CD14-positive monocyte (primary cell): ENCODE measurements at places on chromosomes 12 and 14. TPM values are rescaled to one million over a fixed set of nuclear protein-coding genes. Genes with fewer than 3 reads are reported as not detected.

The CLEC7A gene
- 254 and 809 TPM in 2 replicates for polyA plus RNA-seq

The CLEC2A gene
- polyA plus RNA-seq, result not detected in 2 replicates

The OTX2 gene
- not detected for polyA plus RNA-seq

The C14orf180 gene
- not detected in 2 replicates for polyA plus RNA-seq

The MTA1 gene
- polyA plus RNA-seq, result 2.0 TPM

The COX8C gene
- not detected for polyA plus RNA-seq

The BMAL2 gene
- polyA plus RNA-seq, result 1.8 TPM

The TMEM229B gene
- 10.2 and 21.6 TPM in 2 replicates for polyA plus RNA-seq

- no peaks in the 10 kb centered on the region for H3K27me3 ChIP-seq
- H3K27ac ChIP-seq, result no peak overlapping the region
- no peak overlapping the region for H3K4me3 ChIP-seq
- DNase-seq, result no peak
Observed at GRCh38 chr12:112852127-112852526, 54.6 kb upstream of the OAS1 start.

DNA sequence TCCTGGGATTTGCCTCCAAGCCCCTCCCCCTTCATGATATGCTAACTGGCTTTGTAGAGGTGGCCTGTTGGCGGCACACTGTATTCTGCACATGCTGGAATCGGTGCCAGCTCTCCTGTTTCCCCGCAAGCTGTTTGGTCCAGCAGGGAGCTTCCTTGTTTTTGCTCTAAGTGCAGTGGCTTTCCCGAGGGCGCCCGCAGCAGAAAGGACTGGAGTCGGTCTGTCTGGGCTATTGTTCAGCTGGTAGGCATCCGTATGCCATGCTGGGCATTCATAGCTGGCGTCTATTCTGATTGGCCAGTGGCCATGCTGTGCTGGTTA, 88.9 kb upstream of the MED13L start:
- DNase-seq, result no peak
- no peak overlapping the region for H3K4me3 ChIP-seq
- H3K27ac ChIP-seq, result no peak overlapping the region
- H3K27me3 ChIP-seq, result no peaks in the 10 kb centered on the region
- H3K36me3 ChIP-seq, result no peaks in the 10 kb centered on the region

GRCh38 chr12:48033451-48033850, 29.2 kb upstream of the COL2A1 start:
- no peaks in the 10 kb centered on the region for H3K27me3 ChIP-seq
- no peak for DNase-seq
- peaks cover 19% of the 10 kb centered on the region for H3K4me1 ChIP-seq
- no peaks in the 10 kb centered on the region for H3K36me3 ChIP-seq

GRCh38 chr12:93177208-93178153, 200.2 kb upstream of the NUDT4 start:
- no peak overlapping the region for H3K27ac ChIP-seq
- DNase-seq, result no peak
- H3K4me3 ChIP-seq, result no peak overlapping the region

DNA sequence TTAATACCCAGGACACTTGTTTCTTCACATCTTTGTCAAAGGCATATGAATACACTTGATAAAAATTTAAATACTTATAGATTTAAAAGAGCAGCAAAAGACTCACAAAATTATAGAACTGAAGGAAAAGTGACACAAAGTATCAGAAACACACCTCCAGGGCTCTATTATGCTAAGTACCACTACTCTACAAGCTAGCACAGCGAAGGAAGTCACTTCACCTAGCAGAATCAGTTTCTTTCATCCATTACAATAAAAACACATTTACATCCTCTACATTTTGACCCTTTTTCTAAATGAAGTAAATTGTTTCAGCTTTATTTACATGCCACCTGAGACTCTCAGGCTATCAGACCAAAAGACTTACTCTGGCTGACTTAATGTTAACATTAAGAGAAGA, 26.6 kb upstream of the PTPRB start:
- H3K27ac ChIP-seq, result no peak overlapping the region
- H3K4me1 ChIP-seq, result no peaks in the 10 kb centered on the region
- DNase-seq, result no peak
- H3K36me3 ChIP-seq, result no peaks in the 10 kb centered on the region
- H3K27me3 ChIP-seq, result no peaks in the 10 kb centered on the region

GRCh38 chr12:86950043-86950442, 693.9 kb upstream of the MGAT4C start:
- no peaks in the 10 kb centered on the region for H3K36me3 ChIP-seq
- H3K4me3 ChIP-seq, result no peak overlapping the region
- no peak for DNase-seq
- no peak overlapping the region for H3K27ac ChIP-seq

DNA sequence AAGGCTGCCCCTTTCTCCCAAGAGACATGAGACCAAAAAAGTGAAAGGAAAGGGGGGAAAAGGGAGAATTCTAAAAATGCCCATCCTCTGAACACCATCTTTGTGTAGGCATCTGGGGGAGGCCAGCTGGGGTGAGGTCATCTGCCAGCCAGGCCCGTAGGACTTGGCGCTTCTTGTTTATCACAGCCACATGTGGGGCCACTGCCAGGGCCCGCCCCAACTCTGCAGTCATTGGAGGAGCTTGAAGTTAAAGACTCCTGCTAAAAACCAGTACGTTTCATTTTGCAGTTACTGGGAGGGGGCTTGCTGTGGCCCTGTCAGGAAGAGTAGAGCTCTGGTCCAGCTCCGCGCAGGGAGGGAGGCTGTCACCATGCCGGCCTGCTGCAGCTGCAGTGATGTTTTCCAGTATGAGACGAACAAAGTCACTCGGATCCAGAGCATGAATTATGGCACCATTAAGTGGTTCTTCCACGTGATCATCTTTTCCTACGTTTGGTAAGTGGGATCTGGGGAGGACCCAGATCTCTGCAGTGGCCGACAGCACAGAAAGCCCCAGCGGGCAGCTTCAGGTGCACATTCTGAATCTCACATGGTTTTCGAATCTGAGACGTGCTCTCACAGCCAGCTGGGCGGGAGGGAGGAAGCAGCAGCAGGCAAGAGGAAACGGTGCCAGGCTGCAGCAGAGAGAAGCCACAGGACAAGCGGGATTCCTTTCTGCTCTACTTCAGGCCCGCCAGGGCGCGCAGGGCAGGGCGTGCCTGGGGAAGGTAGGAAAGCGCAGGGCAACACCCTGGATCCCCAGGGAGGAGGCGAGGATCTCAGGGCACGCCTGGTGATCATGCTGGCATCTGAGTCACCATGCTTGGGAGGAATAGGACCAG, at the start of gene P2RX7:
P2RX7 (plus strand) TSS at position 276 of the 881 bp plus-strand sequence; CDS start at position 371, 95 bp downstream.
- peak; percentile 72 for DNase-seq
- H3K4me1 ChIP-seq, result peaks cover 74% of the 10 kb centered on the region
- peak within 1 kb of the TSS; percentile 56 for H3K4me3 ChIP-seq
- peaks cover 9% of the 10 kb centered on the region for H3K36me3 ChIP-seq

GRCh38 chr12:112685321-112685720, 106.2 kb upstream of the RPH3A start:
- H3K4me3 ChIP-seq, result no peak overlapping the region
- peaks cover 6% of the 10 kb centered on the region for H3K27me3 ChIP-seq

GRCh38 chr12:104166465-104166864, 28.5 kb upstream of the NFYB start:
- H3K27ac ChIP-seq, result no peak overlapping the region
- H3K27me3 ChIP-seq, result no peaks in the 10 kb centered on the region
- no peaks in the 10 kb centered on the region for H3K4me1 ChIP-seq
- no peak overlapping the region for H3K4me3 ChIP-seq
- no peaks in the 10 kb centered on the region for H3K36me3 ChIP-seq

DNA sequence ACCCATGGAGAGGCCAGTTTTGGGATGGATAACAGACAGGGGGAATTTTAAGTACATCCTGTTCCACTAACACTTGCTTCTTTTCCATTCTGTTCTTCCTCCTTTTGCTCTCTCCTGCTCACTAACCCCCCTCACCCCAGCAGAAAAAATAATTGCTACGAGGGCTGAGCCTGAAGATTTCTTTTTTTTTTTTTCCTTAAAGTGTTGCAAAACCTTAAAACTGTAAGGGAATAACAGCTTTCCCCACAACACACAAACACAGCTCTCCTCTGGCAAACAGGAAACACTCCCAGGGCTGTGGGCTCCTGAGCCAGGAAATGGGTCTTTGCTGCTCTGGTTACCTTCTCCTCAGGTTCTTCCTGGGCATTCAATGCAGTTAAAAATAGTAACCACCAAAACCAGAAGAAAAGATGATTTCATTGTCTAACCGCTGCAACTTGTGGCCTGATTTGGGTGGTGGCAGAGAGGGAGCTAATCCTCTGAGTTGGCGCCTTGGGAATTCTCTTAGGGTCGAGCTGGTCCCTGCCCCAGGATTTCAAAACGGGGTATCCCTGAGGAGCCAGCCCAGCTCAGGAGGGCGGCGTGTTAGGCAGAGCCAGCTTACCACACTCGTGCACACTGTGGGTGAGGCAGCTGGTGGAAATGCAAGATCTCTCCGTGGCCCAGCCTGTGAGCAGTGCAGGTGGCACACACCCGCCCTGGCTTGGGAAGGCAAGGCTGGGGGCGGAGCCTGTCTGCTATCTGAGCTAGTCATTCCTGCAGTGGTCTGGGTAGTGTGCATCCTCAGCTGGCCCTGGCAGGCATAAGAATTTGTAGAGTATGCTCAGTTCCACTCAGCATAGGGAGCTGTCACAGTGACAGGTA, 17.1 kb upstream of the EMP1 start:
- H3K4me3 ChIP-seq, result no peak overlapping the region
- peaks cover 11% of the 10 kb centered on the region for H3K4me1 ChIP-seq
- H3K27me3 ChIP-seq, result no peaks in the 10 kb centered on the region
- H3K27ac ChIP-seq, result no peak overlapping the region
- DNase-seq, result no peak

- DNase-seq, result no peak
- no peak overlapping the region for H3K27ac ChIP-seq
- H3K36me3 ChIP-seq, result no peaks in the 10 kb centered on the region
- peaks cover 20% of the 10 kb centered on the region for H3K4me1 ChIP-seq
- H3K27me3 ChIP-seq, result peaks cover 41% of the 10 kb centered on the region
- peak overlapping the region; percentile 64 for H3K4me3 ChIP-seq
Observed at GRCh38 chr12:12265571-12266388, 1.1 kb downstream of the LRP6 start.

GRCh38 chr14:55336162-55336561, 64.9 kb downstream of the FBXO34 start:
- peaks cover 1% of the 10 kb centered on the region for H3K4me1 ChIP-seq
- no peak for DNase-seq
- H3K36me3 ChIP-seq, result no peaks in the 10 kb centered on the region
- H3K27me3 ChIP-seq, result no peaks in the 10 kb centered on the region
- H3K4me3 ChIP-seq, result no peak overlapping the region

GRCh38 chr12:99142651-99143050, 497.6 kb downstream of the APAF1 start:
- no peaks in the 10 kb centered on the region for H3K27me3 ChIP-seq
- no peak overlapping the region for H3K4me3 ChIP-seq
- peaks cover 44% of the 10 kb centered on the region for H3K4me1 ChIP-seq
- no peak for DNase-seq

DNA sequence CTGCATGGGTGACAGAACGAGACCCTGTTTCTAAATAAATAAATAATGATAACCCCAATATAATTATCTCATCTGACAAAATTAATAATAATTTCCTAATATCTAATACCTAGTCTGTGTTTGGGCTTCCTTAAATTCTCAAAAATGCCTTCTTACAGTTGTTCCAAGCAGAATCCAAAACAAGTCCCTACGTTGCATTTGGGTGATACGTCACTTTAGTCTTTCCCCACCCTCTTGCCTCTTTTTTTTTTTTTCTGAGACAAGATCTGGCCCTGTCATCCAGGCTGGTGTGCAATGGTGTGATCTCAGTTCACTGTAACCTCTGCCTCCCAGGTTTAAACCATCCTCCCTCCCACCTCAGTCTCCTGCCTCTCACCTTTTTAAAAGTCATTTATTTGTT, 26.7 kb downstream of the VEZT start:
- H3K4me1 ChIP-seq, result no peaks in the 10 kb centered on the region
- H3K36me3 ChIP-seq, result peaks cover 14% of the 10 kb centered on the region
- no peak for DNase-seq
- H3K4me3 ChIP-seq, result no peak overlapping the region
- H3K27ac ChIP-seq, result no peak overlapping the region

- no peak overlapping the region for H3K27ac ChIP-seq
- H3K4me1 ChIP-seq, result no peaks in the 10 kb centered on the region
Observed at GRCh38 chr12:71315328-71315985, 124.1 kb upstream of the LGR5 start.

GRCh38 chr12:12267742-12268200, 927 bp upstream of the LRP6 start:
- no peak for DNase-seq
- H3K36me3 ChIP-seq, result no peaks in the 10 kb centered on the region
- no peak overlapping the region for H3K27ac ChIP-seq

- DNase-seq, result no peak
- H3K27ac ChIP-seq, result peak overlapping the region; percentile 57
- no peaks in the 10 kb centered on the region for H3K27me3 ChIP-seq
- H3K36me3 ChIP-seq, result peaks cover 5% of the 10 kb centered on the region
- no peak overlapping the region for H3K4me3 ChIP-seq
- peaks cover 21% of the 10 kb centered on the region for H3K4me1 ChIP-seq
Observed at GRCh38 chr14:95490727-95491451, 25.6 kb downstream of the SYNE3 start.

DNA sequence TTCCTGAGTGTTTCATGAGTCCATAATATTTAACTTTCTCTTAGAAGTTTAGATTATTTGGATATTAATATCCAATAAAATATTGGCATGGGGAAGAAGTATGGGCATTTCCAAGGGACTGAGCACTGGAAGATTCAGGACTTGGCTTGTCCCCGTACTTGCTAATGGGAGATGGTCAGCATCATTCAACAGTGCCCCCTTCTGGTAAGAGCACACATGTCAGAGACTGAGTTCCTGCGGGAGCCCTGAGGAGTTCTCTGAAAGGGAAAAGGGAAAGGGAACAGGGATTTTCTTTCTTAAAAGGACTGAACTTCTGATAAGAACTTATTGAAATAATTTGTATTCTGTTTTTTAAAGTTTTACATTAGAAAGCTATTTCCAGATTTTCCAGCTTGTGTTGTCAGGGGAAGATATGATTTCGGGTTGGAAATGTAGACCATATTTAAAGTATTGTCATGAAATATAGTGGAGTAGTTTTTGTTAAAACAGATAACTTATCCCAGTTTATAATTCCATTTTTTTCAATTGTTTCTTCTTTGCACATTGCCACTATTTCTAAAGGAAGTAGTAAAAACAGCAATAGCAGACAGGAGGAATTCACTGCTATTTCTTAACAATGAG, 59.8 kb upstream of the C12orf71 start:
- H3K27me3 ChIP-seq, result no peaks in the 10 kb centered on the region
- peaks cover 11% of the 10 kb centered on the region for H3K4me1 ChIP-seq
- H3K36me3 ChIP-seq, result no peaks in the 10 kb centered on the region
- DNase-seq, result peak; percentile 50
- H3K27ac ChIP-seq, result no peak overlapping the region
